A549 (cell line): ENCODE measurements at places on chromosomes 6 and 20.

- no peak for DNase-seq
Measured at GRCh38 chr6:108120311-108120710, 45.5 kb upstream of the NR2E1 start.

DNA sequence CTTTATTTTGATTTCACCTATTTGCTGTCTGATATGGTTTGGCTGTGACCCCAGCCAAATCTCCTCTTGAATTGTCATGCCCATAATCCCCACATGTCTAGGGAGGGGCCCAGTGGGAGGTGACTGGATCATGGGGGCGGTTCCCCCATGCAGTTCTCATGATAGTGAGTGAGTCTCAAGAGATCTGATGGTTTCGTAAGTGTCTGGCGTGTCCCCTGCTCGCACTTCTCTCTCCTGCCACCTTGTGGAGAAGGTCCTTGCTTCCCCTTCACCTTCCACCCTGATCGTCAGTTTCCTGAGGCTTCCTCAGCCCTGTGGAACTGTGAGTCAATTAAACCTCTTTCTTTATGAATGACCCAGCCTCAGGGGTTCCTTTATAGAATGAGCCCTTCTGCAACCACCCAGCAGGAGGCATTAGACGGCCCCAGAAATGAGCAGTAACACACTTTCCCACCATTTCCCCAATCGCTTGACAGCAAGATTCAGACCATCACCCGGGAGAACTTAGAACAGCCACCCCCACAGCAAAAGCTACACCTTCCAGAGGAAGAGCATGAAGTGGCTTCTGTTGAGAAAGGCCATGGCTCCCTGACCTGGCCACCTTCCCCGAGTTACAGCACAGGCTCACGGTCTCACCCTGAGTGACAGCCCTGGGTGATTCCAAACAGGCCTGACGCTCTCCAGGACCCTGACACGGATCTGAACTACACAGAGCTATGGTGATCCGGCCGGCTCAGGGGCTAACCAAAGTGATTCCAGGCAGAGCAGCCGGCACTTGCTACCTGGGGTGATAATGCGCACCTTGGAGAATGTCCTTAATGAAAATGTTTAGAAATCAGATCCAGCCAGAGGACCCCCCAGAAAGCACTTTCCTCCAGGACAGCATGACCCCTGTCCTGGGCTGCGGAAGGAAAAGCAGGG lies 131.2 kb upstream of the CDH4 start:
- DNase-seq, result no peak

GRCh38 chr20:43726333-43726732 lies 469 bp downstream of the GTSF1L start:
- DNase-seq, result no peak

- DNase-seq, result no peak
Measured at GRCh38 chr6:1179571-1180459, 132.1 kb upstream of the FOXQ1 start.

DNA sequence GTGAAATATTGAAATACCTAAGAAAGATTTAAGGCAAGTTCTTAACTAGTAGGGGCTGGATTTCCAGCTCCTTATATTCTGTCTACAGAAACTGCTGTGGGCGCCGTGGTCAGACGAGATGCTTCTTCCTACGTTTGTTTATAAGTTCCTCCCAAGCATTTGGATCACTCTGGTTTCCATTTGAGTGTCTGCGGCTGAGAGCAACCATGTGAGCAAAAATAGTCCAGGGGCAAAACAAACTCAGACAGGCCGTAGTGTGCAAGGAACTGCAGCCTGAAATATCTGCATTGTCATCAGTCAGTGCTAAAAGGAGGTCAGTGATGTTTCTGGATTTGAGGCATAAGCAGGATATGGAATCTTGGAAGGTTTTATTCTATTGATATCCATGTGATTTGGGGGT lies 485.9 kb upstream of the JAG1 start:
- DNase-seq, result no peak

GRCh38 chr20:44358776-44359175 lies 3.3 kb downstream of the HNF4A start:
- DNase-seq, result no peak

- no peak for DNase-seq
Measured at GRCh38 chr6:47288267-47289090, 21.2 kb downstream of the TNFRSF21 start.

DNA sequence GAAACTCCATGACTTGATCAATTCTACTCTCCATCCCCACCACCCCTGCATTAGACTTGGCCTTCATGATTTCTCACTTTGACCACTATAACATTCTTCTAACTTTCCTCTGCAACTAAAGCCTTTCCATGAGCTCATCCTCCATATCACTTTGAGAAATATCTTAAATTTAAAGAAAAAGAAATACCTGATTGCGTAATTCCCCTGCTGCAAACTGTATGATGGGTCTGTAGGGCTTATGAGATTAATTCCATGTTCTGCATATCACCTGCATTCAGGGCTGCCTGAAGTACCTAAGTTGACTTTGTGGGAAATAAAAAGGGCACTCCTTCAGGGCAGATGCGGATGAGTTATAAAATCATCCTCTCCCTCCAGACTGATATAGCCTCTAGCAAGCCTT lies 549.8 kb downstream of the LMBRD1 start:
- no peak for DNase-seq

DNA sequence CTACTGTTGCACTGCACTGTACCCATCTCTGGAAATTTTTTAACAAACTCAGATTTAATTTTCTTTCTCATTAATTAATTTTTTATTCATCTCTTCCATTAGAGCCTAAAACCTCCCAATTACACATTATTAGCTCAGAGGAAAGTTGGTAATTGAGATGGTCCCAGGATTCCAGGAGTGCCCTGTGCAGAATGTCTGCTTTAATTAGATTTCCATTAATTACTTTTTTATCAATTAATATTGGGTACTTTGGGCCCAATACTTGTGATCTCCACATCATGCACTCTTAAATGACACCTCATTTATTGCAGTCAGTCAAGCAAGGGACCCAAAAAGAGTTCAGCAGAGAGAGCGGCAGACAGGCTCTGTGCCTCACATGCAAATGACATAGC lies 232.0 kb downstream of the PTPRT start:
- DNase-seq, result no peak

GRCh38 chr6:139841794-139842215 lies 467.4 kb upstream of the CITED2 start:
- DNase-seq, result no peak

GRCh38 chr20:61786230-61786629 lies 279.5 kb downstream of the TAF4 start:
- DNase-seq, result no peak

DNA sequence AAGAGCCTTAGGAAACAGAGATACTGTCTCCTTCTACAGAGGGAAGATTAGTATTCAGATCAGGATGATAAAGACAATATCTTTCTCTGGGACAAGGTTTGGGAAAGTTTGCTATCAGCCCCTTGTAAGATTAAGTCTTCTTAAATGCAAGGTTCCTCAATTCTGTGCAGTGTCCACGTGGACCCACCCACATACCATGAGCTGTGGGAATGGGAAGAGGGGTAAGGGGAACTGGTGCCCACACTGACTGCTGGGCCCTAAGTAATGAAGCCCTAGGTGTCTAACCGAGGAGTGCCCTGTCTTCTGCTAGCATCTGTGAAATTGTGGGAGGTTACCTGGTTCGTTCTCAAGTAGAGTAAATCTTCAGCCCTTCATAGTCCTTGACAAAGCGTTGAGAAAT lies 5.8 kb upstream of the SSTR4 start:
- DNase-seq, result no peak

GRCh38 chr6:149236589-149236988 lies 80.9 kb upstream of the TAB2 start:
- no peak for DNase-seq

DNA sequence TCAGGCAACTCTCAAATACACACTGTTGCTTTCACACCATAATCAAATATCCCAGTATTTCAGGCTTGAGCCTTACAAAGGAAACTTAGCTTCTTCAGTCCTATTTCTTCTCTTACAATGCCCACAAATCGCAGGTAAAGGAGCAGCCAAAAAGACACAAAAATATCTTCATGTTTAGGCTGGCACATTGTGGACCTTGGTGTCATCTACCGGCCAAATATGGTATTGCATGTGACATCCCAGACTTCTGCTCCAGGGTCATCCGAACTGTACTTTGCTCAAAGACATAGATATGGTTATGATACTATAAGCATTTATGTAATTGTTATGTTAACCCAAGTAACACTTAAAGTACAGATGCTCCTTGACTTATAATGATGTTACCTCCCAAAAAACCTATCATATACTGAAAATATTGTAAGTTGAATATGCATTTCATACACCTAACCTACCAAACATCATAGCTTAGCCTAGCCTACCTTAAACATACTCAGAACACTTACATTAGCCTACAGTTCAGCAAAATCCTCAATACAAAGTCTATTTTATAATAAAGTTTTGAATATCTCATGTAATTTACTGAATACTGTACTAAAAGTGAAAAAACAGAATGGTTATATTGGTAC lies 4.6 kb downstream of the OR2H2 start:
- peak; percentile 25 for DNase-seq

DNA sequence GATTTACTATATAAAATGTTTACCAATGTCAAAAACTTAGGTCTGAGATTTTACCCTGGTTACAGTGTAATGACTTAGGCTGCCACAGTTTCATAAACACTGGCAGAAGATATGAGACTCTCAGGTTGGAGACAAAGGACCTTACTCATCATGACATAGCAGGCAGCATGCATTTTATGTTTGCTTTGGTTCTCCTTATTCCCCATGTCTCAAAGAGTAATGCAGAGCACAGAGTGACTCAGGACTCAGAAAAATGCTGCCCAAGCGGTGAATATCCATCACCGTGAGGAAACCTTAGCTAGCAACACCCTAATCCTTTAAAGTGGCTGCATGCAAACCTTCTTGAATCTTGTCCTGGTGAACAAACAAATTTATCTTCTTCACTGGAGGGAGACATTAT lies 112.1 kb upstream of the EYS start:
- DNase-seq, result peak; percentile 25

DNA sequence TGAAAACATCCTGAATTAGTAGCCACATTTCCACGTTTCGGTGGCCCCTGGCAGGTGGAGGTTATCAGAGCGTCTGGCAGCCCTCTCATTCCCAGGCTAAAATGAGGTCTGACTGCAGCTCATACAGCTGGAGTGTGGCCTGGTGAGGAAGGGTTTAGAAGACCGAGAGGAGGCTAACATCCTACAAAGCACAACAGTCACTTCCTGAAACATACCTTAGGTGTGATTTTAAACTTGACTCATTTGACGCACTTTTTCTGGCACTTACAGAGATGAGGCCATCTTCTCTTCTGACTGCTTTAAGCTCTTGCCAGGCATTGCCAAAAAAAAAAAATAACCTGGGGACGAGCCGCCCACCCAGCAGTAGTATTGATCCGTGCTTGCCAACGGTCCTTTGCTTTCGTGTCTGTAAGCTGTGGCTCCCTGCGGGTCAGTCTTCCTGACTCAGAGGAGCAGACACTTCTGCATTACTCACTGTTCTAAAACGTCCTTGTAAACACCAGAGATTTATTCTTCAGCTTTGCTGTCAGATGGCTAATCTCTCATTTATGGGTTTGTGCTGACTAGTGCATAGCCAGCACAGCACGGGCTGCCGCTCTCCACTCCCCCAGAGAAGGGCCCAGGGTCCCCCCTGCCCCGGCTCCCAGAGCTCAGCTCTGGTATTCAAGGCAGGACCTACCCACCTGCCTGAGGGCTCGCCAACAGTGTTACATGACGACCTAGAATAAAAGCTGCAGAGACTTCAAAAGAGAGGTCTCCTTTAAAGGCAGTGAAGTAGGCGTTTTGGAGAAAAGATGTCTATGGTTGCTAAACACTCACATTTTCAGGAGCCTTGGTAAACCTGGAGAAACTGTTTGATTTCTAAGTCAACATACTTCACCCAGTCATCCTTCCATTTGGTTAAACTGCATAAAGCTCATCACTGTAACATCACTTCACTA lies 78.5 kb upstream of the FRMD1 start:
- DNase-seq, result peak; percentile 18

DNA sequence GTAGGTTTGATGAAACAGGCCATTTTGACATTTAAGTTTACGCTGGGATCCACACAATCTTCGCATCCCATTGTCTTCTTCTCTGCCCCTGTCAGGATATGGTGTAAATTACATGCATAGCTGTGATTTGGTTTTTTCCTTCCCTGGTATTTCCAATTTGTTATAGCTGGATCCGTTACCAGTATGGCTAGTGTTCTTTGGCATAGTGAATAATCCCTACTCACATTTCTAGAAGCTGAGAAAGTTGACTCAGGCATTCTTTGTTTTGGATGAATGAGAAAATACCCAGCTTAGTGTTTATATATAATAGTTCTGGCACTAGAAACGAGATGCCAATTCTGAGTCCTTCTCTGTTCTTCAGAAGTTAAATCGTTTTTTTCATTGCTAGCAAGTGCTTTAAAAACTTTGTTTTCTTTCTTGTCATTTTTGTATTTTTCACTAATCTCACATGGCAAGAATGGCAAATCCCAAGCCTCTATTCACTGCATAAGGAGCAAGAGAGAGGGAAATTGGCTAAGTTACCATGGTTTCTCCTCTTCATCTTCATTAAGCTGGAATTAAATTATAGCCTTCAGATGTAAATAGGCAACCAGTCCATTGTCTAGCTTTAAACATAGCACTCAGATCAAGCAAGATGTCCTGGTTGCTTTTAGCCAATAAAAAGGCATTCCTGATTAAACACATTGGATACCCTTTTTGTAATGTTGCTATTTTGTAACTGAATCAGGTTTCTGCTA lies 91.9 kb upstream of the LAMP5 start:
- DNase-seq, result no peak

DNA sequence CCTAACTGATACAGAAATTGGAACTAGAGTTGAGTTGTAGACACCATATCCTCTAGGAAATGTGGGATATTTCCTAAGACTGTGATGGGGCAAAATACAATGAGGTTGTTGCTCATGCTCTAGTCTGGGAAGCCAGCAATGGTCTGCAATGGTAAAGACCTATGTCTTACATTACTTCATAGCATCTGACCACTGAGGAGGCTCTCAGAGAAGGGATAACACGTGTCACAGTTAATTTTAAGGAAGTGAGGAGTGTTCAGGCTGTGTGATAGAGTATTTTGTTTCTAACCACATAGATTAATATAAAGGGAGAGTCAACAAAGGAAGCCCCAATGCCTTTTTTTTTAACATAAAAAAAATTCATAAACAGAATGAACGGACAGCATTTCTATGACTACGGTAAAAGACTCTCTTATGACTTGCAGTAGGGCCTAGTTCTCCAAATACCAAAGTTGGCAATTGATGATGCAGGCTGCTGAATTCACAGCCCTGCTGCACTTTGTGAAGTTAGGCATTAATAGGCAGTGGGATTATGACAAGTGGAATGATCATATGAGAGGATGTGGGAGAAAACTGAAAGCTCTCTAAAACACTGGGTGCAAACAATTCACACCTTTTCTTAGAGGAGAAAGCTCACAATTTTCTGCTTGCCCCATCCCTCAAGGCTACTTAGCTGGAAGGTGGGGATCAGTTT lies 13.7 kb downstream of the KCNS1 start:
- no peak for DNase-seq

DNA sequence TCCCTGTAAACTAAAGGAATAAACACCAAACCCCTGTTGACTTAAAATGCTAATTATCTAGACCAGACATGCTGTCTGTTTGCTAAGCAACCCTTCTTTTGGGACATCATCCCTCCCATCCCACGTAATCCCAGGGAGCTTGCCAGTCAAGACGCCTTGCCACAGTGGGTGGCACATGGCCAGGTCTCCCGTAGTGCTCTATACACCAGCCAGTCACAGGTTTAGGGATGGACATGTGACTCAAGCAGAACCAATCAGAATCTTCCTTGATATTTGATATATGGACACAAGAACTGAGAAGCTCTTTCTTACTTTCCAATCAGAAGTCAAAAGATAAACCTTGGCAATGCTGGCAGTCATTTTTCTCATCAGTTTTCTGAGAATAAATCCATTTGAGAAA lies 60.0 kb downstream of the CNKSR3 start:
- DNase-seq, result no peak
